ENCODE measurements at places on chromosomes 3 and 15.

DNA sequence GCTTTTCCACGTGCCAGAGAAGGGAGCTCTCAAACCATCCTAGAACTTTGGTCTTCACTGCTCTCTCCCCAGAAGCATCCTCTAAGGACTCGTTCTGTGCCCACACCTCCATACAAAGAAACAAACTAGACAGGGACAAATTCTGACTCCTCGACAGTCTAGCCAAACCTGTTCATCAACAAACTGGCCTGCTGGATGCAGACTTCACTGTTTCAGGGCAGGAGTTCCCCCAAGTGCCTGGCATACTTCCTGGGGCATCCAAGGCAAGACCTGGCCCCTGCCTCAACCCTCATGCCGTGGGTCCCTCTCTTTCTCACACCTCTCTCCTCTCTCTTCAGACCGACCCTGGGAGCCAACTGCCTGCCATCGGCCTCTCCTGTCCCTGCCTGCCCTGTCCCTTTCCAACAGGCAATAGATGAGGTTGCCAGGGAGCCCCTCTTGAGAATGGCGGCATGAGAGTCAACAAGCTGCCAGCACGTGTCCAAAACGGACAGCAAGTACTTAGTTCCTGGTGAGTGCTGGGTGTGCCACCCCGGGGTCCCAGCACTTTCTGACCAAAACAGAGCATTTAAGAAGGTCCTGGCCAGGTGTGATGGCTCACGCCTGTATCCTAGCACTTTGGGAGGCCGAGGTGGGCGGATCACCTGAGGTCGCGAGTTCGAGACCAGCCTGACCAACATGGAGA, 79.1 kb upstream of the HES1 start:
- no peak for DNase-seq

DNA sequence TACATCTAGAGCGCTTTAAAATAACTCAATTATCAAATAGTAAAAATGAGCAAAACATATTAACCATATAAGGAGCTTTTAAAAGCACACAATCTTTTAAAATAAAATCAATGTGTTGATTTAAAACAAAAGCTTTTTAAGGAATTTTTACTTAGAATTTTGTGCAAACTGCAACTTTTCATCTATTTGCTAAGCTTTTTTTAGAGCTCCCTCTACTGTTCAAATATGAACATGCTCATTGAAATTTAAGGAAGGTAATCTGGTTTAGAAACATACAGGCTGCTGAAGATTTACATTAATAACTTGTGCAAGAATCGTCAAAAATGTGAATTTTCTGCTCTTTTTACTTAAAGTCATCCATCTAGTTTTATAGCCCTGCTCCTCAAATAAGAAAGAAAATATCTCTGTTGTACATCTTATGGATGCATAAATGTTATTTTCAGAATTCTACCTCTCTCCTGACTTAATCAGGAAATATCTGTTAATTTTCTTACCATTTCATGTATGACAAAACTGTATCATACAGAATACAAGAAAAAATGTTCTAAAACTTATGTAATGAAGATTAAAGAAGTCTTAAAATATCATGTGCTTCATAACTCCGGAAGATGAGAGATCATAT, 469.4 kb upstream of the ROBO2 start:
- DNase-seq = peak; percentile 19

- DNase-seq = no peak
Measured at GRCh38 chr3:79113876-79114275, 653.9 kb downstream of the ROBO1 start.

- no peak for DNase-seq
Measured at GRCh38 chr15:55518641-55519040, 10.6 kb upstream of the DNAAF4 start.

GRCh38 chr3:62558549-62559112, 185.3 kb upstream of the FEZF2 start:
- DNase-seq = peak; percentile 14

- DNase-seq = no peak
Measured at GRCh38 chr3:69749461-69749860, 10.2 kb downstream of the MITF start.

GRCh38 chr15:29784413-29784812, 37.9 kb downstream of the TJP1 start:
- DNase-seq = no peak

GRCh38 chr3:53026382-53027162, 19.3 kb downstream of the SFMBT1 start:
- no peak for DNase-seq

GRCh38 chr3:14698601-14699244, 23.8 kb downstream of the C3orf20 start:
- DNase-seq = no peak

GRCh38 chr3:98780343-98780742, 17.2 kb downstream of the ST3GAL6 start:
- no peak for DNase-seq

DNA sequence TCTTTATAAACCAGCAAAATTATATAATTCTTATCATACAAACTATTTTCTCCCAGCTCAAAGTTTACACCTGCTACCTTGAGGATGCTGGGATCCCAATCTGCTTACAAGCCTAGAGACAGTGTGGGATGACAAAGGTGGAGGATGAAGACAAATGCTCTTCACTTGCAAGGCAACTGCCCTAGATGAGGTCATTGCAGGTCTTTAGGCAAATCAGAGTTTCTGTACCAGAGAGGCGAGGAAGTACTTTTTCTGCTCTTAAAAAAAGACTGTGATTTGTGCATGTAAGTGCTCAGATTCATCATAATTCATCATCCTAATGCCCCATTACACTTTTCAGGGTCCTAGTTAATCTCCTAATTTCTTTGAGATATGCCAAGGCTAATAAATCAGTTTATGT, 376.1 kb downstream of the ZPLD1 start:
- DNase-seq = no peak

GRCh38 chr3:166527325-166527724, 690.1 kb upstream of the BCHE start:
- no peak for DNase-seq

- no peak for DNase-seq
Measured at GRCh38 chr15:94238539-94239118, 7.3 kb downstream of the MCTP2 start.

- DNase-seq = no peak
Measured at GRCh38 chr3:11705049-11705448, 61.3 kb upstream of the VGLL4 start.

GRCh38 chr3:8324747-8325146, 176.9 kb upstream of the LMCD1 start:
- DNase-seq = peak; percentile 29

DNA sequence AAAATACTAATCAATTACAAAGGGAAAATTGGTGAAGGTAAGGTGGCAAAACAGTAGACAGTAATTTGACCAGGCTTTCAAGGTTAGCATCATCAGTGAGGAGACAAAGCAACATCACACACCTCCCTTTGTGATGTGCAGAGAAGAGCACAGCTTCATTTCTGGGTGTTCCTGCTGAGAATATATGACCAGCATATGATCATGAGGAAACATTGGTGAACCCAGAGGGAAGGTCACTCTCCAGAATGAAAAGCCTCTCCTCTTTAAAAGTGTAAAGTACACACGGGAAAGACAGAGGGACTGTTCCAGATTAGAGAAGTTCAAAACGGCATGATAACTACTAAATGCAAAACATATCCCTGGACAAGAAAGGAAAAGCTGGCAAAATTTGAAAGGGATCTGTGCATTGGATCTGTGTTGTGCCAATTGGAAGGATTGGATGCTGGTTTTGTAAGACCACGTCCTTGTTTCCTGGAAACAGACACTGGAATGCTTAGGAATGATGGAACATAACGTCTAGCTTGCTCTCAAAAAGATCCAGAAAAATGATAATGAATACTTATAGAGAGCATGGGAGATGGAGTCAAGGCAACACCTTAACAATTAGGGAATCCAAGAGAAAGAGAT, 80.6 kb upstream of the MITF start:
- no peak for DNase-seq

GRCh38 chr3:45537970-45538640, 56.4 kb upstream of the LIMD1 start:
- no peak for DNase-seq

GRCh38 chr15:75153565-75154276, 48.0 kb upstream of the C15orf39 start:
- no peak for DNase-seq

DNA sequence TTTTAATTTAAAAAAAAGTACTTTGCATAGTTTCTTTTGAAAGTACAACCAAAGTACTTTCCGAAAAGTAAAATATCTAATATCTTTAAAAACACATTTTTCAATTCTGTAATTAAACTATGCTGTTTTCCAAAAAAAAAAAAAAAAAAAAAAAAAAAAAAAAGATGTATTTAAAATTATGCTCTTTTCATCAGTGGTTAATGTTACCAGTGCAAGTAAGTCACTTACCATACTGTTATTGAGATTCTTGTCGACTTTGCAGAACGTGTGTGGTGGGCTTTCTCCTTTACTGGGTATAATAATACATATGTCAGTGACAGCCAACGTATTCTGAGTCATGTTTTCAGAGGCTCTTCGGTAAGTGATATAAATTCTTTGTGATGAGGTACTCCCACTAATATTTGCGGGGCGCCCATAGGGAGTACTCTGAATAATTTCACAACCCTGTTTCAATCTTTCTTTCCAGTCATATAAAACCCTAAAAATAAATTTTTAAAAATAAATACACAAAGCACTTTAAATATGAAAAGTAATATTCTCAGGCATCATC, 39.9 kb downstream of the DENND4A start:
- DNase-seq = no peak

DNA sequence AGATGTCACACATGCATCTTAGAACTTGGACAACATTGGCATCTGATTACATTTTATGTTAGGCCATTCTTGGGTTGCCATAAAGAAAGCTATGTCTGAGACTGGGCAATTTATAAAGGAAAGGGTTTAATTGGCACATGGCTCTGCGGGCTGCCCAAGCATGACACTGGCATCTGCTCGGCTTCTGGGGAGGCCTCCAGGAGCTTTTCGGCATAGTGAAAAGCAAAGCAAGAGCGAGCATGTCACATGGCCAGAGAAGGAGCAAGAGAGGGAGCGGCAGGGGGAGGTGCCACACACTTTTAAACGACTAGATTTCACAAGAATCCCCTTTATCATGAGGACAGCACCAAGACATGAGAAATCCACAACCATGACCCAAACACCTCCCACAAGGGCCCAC, 11.3 kb downstream of the RYR3 start:
- DNase-seq = no peak

- no peak for DNase-seq
Measured at GRCh38 chr3:134374791-134375581, 739 bp upstream of the AMOTL2 start.

DNA sequence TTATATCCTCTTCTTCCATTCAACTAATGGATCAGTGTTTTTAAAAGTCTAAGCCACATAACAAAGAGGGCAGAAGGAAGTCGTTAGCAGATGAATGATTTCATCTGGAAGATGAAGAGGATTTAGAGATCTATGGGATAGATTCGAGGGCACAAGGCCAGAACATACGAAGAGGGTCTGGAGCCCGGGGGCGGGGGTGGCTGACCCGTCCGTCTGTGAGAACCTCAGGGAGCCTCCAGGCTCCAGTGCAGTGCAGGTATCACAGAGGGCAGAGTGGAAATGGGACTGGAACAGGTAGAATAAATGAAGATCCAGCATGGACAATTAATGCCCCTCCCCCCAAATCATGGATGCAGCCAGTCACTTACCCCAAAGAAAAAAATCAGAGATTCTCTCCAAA, 1.5 kb upstream of the GOLGA8B start:
- DNase-seq = no peak

- DNase-seq = no peak
Measured at GRCh38 chr3:58497097-58497496, 5.2 kb downstream of the KCTD6 start.

DNA sequence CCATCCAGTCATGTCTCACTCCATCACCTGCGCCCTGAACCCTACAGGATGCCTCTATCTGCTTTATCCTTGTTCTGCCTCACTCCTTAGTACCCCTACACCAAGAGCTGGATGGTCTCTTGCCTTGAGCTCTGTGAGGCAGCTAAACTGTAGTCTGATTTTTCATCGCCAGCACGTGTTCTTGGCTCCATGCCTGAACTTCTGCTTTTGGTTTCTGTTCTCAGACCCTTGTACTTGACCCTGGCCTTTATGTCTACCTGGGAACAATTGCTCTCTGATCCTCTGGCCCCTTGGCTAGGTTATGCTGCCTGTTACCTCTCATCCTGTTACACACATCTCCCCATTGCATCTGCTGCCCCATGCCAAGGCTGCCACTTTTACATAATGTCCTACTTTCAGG, 318.0 kb upstream of the LMCD1 start:
- no peak for DNase-seq

DNA sequence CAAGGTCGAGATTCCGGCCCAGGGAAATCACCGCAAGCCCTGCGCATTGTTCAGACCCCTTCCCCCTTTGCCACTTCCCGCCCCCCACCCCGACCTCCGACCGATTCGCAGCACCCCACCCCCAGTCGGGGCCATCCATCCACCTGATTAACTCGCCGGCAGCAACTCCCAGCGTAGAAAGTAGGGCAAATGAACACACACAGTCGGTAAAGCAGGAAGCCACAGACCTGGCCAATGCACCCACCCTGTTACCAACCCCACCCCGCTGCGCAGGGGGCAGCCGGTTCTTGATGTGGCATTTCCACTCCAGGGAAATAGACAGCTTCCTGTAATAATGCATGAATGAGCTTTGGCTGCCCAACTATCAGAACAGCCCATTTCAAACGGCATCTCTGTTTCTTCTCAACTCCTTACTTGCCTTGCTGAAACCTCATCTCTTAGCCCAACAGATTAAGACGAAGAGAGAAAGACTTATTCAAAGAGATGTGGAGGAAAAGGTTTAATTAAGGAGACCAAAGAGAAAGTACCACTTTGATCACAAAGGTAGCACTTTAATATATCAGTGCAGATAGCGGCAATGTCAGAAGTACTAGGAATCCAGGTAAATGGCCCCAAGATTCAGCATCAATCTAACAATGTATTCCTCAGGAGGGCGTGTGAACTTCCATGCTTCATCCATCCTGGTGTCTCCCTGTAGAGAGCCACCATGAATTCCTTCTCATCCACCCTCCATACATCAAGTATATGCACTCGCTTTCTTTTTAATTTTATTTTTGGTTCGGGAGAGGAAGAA, 1.9 kb downstream of the TNIK start:
- DNase-seq = no peak

- DNase-seq = no peak
Measured at GRCh38 chr3:10524799-10525301, 19.5 kb upstream of the ATP2B2 start.

DNA sequence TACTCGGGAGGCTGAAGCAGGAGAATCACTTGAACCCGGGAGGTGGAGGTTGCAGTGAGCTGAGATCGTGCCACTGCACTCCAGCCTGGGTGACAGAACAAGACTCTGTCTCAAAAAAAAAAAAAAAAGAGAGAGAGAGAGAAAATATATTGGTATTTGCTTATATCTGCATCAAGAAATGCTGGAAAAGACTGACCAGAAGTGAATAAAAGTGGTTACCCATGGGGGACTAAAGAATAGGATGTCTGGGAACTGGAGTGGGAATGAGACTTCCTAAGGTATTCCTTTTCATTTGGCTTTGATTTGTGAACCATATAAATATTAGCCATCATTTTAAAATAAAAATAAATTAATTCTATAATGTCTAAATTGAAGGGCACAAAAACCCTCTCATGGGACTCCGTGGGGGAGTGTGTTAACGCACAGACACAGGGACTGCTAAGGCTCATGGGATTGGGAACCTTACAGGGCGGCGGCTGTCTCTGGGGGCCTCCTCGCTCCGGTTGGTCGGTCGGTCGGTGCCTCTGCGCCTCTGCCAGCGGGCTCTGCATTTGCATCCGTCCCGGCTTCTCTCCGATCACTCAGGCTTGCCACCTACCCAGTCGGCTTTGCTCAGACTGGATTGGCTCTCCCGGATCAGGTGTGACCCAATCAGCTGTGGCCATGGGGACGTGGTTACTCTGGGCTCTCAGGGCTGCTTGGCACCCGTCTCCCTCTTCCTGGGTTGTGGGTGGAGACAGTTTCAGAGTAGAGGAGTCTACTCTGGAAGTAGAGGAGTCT, 12.7 kb upstream of the TSPAN3 start:
- peak; percentile 72 for DNase-seq

All from GM10248 (cell line).